ENCODE measurements at places on chromosomes 1 and 21. TPM values are rescaled to one million over a fixed set of nuclear protein-coding genes. Genes with fewer than 3 reads are reported as not detected.

DNA sequence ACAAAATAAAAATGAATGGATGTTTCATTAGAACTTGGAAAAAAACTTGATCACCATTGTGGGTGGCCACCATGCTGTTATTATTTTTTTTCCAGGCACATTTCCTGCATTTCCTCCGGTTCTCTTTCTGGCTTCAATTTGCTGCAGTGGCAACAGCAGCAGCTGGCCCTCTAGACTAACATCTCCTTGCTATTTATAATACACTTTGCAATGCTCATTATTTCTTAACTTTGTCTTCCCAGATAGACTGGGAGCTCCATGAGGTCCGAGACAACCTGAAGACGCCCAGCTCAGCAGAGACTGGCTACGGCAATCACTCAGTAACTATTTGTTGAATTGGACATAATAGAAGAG lies 53.4 kb upstream of the ATP5PO start:
- H3K27ac ChIP-seq = no peak overlapping the region
- DNase-seq = no peak
- no peak overlapping the region for H3K4me3 ChIP-seq
- H3K27me3 ChIP-seq = no peaks in the 10 kb centered on the region
- no peaks in the 10 kb centered on the region for H3K36me3 ChIP-seq

DNA sequence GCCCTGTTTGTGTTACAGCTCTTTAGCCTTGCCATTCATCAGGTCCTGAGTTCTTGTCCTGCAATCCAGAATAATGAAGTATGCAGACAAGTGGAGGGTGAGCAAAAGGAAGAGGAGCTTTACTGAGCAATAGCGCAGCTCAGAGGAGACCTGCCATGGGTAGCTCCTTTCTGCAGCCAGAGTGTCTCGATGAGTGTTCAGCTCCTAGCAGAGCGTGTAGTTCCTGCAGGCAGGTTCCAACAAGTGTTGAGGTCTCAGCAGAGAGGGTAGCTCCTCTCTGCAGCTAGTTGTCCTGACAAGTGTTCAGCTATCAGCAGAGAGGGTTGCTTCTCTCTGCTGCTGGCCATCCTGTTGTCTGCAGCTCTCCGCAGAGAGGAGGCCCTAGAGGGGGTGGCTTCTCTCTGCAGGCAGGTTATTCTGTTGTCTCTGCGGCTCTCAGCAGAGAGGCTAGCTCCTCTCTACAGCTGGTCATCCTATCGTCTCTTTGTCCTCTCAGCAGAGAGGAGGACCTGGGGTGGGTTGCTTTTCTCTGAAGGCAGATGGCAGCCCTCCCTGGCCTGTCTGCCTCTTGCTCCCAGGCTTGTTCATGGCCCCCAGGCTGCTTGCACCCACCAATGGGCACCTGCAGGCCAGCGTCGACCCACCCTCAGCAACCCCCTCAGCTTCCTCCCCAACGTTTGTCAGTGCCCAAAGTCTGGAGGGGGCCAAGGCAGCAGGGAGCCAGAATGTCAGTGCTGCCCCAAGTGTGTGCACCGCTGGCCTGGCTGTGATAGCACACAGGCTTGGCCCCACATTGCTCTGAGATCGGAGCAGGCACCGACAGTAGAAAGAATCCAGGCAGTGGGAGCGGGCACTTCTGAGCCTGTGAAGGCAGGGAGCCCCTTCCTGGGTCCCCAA lies 112.5 kb upstream of the RUNX3 start:
- no peak overlapping the region for H3K4me3 ChIP-seq
- peaks cover 60% of the 10 kb centered on the region for H3K4me1 ChIP-seq
- no peak for DNase-seq

GRCh38 chr1:180358649-180359048 lies 128.6 kb downstream of the LHX4 start:
- H3K27me3 ChIP-seq = no peaks in the 10 kb centered on the region
- H3K27ac ChIP-seq = no peak overlapping the region
- no peak for DNase-seq
- no peak overlapping the region for H3K4me3 ChIP-seq
- no peaks in the 10 kb centered on the region for H3K36me3 ChIP-seq

DNA sequence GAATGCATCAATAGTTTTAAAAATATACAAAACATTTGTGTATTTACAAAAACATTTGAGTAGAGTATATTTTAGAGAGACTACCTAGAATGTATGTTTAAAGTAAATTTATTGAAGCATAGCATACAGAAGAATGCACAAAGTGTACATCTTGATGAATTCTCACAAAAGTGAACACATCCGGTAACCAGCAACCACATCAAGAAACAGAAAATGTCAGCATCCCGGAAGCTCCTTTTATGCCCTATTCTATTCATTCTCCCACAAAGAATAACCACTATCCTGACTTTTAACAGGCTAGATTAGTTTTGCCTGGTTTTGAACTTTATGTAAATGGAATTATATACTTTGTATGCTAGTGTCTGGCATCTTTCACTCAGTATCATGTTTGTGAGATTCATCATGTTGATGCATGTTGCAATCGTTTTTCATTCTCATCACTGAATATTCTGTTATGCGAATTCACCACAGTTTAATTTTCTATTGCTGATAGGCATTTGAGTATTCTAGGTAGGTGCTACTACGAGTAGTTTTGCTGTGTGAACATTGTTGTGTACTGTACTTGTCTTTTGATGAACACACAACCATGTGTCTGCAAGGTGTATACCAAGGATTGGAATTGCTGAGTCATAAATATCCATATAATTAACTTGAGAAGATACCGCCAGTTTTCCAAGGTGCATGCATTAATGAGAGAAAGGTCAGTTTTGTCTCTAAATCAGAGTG lies 75.4 kb downstream of the CACHD1 start:
- no peaks in the 10 kb centered on the region for H3K27me3 ChIP-seq
- no peak overlapping the region for H3K27ac ChIP-seq
- DNase-seq = peak; percentile 68
- no peaks in the 10 kb centered on the region for H3K4me1 ChIP-seq
- H3K4me3 ChIP-seq = no peak overlapping the region

DNA sequence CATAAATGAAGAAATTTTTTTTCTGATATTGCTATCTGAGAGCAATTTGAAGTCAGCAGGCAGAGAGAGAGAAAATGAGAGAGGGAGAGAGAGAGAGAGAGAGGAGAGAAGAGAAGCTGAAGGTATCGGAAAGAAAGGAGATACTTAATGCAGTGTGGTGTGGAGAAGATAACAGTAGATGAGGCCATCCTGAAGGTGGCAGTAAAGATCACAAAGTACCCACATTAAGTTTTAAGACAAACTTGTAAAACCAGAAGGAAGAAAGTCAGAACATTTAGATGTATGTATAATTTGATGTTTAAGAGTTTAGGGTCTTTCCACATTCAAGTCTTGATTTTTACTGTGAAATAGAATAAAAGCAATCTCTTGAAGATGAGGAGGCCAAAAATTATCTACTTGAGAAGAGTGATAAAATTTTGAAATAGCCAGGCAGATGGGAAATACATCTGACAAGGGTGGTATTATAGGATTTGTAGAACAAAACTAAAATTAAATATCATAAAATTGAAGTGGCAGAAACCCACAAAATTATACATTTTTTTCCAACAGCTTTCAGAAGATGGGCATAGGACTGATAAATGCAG lies 1753.4 kb downstream of the MRPL39 start:
- H3K27ac ChIP-seq = no peak overlapping the region
- no peaks in the 10 kb centered on the region for H3K4me1 ChIP-seq
- H3K36me3 ChIP-seq = no peaks in the 10 kb centered on the region

- H3K27me3 ChIP-seq = no peaks in the 10 kb centered on the region
- H3K36me3 ChIP-seq = no peaks in the 10 kb centered on the region
- no peaks in the 10 kb centered on the region for H3K4me1 ChIP-seq
- no peak for DNase-seq
Observed at GRCh38 chr21:44687671-44688070, 5.7 kb upstream of the KRTAP12-1 start.

- no peaks in the 10 kb centered on the region for H3K27me3 ChIP-seq
- H3K27ac ChIP-seq = no peak overlapping the region
- H3K36me3 ChIP-seq = no peaks in the 10 kb centered on the region
- DNase-seq = no peak
- H3K4me3 ChIP-seq = no peak overlapping the region
Observed at GRCh38 chr21:36454093-36454531, 25.8 kb downstream of the CLDN14 start.

GRCh38 chr1:165495858-165496205 lies 48.0 kb upstream of the LRRC52 start:
- DNase-seq = no peak
- H3K27me3 ChIP-seq = no peaks in the 10 kb centered on the region
- H3K4me1 ChIP-seq = no peaks in the 10 kb centered on the region
- H3K4me3 ChIP-seq = no peak overlapping the region
- H3K36me3 ChIP-seq = no peaks in the 10 kb centered on the region

- no peak overlapping the region for H3K4me3 ChIP-seq
- H3K27me3 ChIP-seq = peaks cover 7% of the 10 kb centered on the region
- H3K27ac ChIP-seq = no peak overlapping the region
- DNase-seq = no peak
Observed at GRCh38 chr1:162144853-162145252, 75.4 kb downstream of the NOS1AP start.

DNA sequence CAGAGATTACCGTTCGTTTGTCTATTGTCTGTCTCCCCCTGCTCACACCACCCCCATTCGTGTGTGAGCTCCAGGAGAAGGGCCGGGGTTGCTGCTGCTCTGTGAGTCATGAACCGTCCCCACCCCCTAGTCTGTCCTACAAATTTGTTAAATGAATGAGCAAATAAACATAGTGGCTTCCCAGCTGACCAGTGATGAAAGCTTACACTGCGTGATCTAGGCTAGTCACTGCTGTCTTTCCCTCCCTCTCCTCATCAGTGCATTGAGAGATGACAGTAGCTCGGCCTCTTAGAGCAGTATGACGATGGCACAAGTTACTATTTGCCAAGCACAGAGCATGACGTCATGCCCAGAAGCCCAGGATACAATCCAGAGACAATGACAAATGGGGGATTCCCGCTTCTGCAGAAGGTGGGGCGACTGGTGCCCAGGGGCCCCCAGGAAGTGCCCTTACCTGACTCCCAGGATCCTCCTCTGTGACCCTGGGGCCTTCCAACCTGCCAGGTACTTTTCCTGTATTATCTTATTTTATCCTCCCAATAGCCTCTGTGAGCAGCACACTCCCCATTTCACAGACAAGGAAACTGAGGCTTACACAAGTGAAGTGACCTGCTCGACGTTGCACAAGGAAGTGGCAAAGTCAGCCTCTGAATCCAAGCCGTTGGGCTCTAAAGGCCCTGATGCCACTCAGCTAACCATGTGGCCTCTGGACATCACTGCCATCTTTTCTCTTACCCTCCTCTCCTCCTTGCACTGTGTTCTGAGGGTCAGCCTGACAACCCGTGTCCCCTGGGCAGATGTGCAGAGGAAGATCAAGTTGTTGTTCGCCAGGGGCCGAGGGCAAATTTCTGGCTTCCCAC lies 8.6 kb upstream of the EPHA2 start:
- no peak overlapping the region for H3K27ac ChIP-seq
- peaks cover 5% of the 10 kb centered on the region for H3K27me3 ChIP-seq
- H3K4me3 ChIP-seq = no peak overlapping the region
- DNase-seq = no peak
- no peaks in the 10 kb centered on the region for H3K36me3 ChIP-seq
- H3K4me1 ChIP-seq = peaks cover 42% of the 10 kb centered on the region

DNA sequence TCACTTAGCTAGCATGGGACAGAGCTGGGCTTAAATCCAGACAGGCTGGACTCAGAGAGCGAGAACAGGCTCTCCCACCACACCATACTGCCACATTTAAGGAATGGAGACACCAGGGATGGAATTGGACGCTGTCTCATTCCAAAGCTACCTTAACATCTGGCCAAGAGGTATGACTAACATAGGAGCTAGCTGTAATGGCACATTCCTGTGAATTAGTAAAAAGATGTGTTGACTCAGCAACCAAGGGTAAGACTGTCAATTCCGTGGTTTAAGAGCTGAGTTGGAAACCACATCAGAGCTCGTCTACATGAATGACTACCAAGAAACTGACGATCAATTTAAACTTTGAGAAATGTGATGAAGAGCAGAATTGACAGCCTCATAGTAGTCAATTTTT lies 8.3 kb upstream of the TNFRSF9 start:
- H3K27ac ChIP-seq = peak overlapping the region; percentile 6
- no peaks in the 10 kb centered on the region for H3K36me3 ChIP-seq
- no peak overlapping the region for H3K4me3 ChIP-seq
- peak; percentile 79 for DNase-seq

DNA sequence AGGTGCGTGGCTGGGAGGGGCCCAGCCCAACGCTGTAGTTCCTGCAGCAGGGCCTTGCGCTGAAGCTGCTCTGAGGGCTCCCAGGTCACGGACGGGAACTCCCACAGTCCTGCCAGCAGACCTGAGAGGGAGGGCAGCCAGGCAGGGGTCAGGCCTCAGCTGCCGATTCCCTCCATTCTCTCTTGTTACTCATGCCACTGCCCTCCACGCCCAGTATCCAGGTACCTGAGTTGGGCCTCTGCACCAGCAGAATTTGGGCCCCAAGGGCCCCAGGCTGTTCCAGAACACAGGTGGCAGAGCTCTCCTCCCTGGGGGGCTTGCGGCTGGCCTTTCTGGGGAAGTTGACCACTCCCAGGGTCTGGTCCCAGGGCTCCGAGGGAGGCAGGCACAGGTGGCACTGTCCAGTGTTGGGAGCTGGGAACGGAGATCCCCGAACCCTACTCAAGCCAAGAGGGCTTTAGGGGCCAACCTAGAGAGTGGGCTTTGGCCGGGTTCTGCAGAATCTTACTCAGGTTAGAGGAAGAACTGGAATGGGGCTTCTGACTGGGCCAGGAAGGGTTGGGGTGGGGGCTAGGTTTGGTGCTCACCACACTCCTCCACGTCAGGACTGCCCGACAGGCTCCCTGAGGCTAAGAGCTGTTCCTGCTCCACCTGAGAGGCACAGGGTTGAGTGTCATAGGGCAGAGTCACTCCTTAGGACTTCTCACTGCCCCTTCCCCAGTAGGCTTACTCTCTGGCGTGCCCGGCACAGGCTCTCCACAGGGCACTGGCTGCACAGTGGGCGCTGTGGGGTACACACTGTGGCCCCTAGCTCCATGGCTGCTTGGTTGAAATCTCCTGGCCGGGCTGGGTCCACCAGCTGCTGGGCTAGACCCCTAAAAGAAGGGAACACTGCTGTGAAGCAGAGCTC lies 5.0 kb downstream of the HPDL start:
- no peak overlapping the region for H3K4me3 ChIP-seq
- no peak overlapping the region for H3K27ac ChIP-seq
- H3K4me1 ChIP-seq = peaks cover 15% of the 10 kb centered on the region

GRCh38 chr1:175783126-175783722 lies 39.8 kb upstream of the TNR start:
- no peak overlapping the region for H3K4me3 ChIP-seq
- H3K27ac ChIP-seq = no peak overlapping the region
- DNase-seq = no peak
- no peaks in the 10 kb centered on the region for H3K36me3 ChIP-seq
- no peaks in the 10 kb centered on the region for H3K27me3 ChIP-seq

Gene ADGRL4
- not detected for total RNA-seq

Gene P3H1
- 29.6 TPM for total RNA-seq

Gene CNR2
- 5.3 TPM for total RNA-seq

Gene CA14
- total RNA-seq = not detected

Gene LMX1A
- total RNA-seq = not detected

Gene FCGR3A
- 557 TPM for total RNA-seq

Gene RAB42
- total RNA-seq = not detected

All from natural killer cell (primary cell).